ENCODE measurements at places on chromosomes 1 and 21.

DNA sequence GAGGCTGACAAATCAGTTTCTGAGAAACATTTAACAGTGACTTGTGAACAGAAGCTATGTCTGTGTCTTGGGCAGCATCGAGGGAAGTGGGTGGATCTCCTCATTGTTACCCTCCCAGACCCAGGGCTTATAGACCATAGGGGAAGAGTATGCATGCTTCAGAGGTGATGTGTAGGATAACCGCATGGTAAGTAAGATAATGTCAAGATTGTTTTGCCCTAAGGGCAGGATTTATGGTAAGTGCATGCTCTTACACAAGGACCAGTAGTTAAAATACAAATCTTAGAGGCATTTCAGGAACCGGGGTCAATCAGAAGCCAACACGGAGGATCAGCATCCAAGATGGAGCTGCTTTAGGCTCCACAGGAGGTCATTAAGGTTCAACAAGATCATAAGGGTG, 7.7 kb upstream of the PRMT2 start:
- no peak for DNase-seq

DNA sequence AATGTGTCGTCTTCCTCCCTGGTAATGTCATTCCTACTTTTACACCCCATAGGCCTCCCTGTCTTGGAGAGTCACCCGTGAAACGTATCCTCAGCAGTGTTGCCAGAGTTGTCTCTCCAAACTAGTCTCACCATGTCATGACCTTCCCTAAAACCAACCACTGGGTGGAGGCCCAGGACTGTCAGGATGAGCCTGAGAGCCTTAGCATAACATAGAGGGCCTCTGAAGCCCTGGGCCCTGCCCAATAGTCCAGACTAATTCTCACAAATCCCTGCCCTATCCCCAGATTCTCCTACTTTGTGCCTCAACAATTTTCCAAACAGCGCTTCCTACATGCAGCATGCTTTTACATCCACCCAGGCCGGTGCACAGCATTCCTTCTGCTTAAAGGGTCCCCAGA, 29.3 kb upstream of the HSD3B1 start:
- no peak for DNase-seq

GRCh38 chr1:11858968-11859871, 475 bp upstream of the NPPB start:
- no peak for DNase-seq

- no peak for DNase-seq
These were observed 17.0 kb downstream of the IL10RB start for GRCh38 chr21:33283203-33283602.

- DNase-seq: no peak
These were observed 25.6 kb upstream of the CDC42BPA start for GRCh38 chr1:227343727-227344551.

- DNase-seq: no peak
These were observed 52.3 kb downstream of the HMCN1 start for GRCh38 chr1:185786524-185786923.

GRCh38 chr1:67755160-67755559, 70.2 kb downstream of the GADD45A start:
- DNase-seq: no peak

GRCh38 chr1:178937695-178938094, 66.8 kb upstream of the ANGPTL1 start:
- no peak for DNase-seq

DNA sequence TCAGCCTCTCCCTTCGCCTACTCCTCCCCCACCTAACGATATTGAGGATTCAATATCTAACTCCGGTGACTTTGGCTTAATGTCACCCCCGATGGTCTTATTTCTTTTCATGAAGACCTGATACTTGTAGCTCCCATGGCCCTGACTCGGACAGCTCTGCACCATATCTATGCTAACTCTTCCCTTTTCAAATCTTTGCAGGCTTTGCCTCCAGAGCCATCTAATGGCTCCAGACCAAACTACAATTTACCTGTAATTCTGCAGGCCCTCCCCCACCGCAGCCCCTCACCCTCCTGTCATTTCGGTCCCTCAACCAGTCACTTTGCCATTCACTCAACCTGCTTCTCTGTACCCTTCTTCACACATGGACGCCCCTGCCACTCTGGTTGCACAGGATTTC, 7.9 kb upstream of the GSTM5 start:
- no peak for DNase-seq

DNA sequence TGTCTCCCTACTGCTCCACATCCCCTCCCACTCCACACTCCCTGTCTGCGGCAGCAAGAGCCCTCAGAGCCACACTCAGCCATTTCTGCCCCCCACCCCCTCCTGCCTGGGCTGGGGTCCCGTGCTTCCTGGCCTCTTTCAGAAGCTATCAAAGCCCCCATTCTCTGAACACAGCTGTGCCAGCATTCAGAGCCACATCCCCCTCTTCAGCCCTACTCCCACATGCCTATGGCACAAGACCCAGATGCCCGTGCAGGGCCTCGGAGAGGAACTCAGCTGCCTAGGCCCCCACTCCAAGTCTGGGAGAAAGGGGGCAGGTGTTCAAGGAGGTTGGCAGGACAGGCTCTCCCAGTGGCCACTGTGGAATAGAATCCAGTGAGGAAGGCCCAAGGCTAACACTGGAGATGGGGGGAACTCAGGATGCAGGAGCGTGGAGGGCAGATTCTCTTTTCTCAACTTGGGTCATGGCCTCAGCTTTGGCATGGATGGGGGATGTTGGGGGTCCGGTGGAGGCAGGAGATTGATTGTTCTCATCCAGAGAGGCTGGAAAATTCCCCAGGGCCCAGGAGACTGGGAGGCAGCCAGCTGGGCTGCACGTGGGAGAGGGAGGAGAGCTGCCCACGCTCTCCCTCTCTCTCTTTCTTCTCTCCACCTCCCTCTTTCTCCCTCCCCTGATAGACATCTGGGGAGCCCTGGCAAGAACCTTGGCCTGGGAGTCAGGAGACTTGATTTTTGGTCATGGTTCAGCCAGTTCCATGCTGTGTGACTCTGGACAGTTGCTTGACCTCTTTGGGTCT, 3.5 kb upstream of the BCAN start:
- no peak for DNase-seq

- DNase-seq: no peak
These were observed 23.6 kb upstream of the ARHGEF10L start for GRCh38 chr1:17515902-17516301.

DNA sequence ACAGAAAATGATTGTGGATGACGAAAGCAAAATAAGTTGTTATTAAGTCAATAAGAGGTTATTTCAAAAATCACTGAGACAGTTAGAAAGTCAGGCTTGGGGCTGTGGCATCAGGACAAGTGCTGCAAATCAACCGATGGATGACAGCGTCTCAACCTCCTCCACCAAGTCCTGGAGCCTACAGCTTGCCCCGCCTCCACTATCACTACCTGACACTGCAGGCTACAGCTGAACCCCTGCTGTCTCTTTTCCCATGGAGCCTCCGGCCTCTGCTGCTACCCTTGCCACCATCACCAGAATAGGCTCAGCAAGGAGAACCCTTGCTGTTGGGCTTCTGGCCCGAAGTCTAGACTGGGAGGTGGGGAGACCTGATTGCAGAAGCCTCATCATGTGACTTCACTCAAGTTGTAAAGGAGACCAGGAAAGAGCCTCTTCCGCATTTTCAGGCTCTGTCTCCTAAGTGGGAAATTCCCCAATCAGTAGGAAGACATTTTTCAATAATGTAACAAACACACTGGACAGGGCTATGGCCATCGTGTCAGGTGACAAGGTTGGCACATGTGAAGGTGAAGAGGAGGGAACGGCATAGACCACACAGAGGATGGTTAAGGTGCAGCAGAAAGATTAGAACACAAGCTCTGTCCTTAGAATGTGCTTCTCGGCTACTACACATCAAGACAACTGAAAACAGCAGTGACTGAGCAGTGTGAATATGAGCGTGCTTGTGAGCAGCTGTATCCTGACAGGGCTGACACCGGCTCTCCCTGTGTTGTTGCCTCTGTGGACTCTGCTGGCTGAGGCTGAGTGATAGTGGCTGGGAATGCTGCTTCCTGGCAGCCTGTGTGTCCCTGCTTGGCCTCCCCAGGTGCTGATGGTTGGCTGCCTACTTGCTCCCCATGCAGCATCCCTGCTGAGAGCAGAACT, 660.7 kb downstream of the PTPRU start:
- DNase-seq: no peak

DNA sequence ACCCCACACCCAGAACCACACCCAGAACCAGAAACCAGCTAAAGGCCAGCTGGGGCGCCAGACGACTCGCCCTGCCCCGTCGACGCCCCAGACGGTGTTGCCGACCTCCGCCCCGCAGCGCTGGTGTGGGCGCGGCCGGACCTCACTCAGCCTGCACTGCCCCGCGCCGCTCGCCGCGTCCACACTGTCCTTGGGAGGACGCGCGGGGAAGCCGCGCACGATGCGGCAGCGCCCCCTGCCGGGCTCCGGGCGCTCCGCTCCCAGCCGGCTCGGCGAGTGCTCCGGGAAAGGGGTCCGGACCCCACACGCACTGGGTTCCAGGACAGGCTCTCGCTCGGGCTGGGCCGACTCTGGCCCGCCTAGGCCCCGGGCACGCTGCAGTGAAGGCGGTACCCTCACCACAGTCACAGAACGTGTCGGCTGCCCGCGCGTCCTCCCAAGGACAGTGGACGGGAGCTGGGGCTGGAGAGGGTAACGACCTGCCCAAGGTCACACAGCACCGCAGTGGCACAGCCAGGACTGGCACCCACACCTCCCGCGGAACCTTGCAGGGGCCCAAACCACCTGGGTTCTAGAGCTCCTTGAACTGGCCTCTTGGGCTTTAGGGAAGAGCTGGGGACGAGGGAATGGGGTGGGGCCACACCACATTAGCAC, 90.2 kb downstream of the DMRTA2 start:
- DNase-seq: no peak

GRCh38 chr1:61187352-61188086, 105.2 kb downstream of the NFIA start:
- no peak for DNase-seq

- no peak for DNase-seq
These were observed 40.0 kb upstream of the TNFRSF1B start for GRCh38 chr1:12126781-12127180.

DNA sequence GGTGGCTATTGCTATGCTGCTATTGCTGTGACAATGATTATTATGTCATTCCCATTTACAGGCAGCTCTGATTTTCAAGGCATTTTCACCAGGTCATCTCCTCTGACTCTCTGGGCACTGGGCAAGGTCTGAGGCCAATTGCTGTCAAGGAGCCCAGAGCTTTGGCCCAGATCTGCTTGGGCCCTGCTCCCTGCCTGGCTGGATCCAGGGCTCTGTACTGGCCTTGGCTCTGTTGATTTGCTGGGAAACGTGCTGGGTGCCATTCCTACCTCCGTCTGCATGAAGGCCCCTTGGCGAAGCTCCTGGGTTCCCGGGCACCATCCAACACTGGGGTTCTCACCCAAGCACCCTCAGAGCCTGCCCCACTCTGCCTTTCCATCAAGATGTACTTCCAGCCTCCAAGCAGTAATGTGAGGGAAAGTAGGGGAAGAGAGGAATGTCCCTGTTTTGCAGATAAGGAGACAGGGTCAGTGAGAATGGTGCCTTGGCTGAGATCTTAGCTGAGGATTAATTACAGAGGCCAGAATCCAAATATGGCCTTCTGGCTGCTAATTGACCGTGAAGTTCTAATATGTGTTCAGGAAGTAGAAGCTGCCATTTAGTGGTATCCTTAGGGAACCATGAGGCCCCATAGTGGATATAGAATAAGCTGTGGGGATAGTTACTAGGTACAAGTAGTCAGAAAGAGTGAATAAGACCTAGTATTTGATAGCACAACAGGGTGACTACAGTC, 63.9 kb downstream of the HTR6 start:
- DNase-seq: no peak

DNA sequence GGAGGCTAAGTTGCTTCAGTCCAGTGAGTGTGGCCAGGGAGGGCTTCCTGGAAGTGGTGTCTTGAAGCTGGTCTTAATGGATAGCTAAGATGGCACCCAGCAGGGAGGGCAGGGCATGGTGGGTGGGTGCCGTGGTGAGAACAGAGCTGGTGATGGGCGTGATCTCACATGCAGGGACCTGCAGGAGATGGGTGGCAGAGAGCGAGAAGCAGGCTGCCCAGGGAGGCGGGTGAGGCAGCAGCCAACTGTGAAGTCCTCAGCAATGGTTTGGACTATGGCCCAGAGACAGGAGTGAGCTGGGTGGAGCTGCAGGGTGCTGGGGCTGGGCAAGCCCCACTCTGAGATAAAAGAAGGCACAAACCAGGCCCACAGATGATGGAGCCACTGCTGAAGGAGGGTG, 50.7 kb downstream of the UMODL1 start:
- DNase-seq: no peak

DNA sequence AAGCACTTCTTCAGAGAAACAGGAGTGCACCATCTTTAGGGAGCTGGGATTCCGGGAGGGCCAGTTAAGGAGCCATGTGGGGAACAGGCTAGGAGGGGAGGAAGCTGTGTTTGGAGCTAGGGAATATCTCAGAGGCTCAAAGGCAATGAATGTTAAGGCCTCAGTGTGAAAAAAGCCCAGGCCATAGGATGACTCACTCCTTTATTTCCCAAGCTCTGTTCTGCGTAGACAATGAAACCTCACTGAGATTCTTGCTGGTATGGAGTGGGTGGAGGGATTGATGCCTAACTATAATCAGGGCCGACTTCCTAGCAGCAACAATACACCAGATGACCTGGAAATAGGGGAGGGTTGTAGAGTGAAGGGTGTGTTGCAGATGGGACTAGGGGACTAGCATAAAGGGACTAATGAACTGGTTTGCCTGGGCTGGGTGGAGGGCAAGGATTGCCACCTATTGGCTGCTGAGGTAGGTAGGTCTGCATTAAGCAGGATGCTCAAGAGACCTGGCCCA, 2.1 kb downstream of the GNAT2 start:
- DNase-seq: peak; percentile 22

GRCh38 chr1:181160998-181161870, 72.7 kb downstream of the IER5 start:
- peak; percentile 90 for DNase-seq

DNA sequence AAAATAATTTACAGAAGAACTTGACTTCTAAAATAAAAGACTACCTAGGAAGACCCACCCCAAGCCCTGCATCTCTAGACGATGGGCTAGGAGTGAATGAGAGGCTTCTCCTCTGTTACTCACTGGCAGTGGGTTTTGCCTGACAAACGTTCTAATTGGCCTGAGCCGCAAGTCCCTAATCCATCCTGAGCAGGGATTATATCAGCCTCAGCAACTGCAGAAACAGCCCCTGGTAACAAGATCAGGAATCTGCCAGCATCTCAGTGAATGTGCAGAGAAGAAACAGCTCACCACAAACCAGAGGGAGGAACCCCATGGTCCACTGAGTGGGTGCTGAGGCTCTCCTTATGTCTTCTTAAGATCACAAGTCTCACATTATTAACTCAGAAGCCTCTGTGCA, 240.6 kb downstream of the BRINP2 start:
- no peak for DNase-seq

DNA sequence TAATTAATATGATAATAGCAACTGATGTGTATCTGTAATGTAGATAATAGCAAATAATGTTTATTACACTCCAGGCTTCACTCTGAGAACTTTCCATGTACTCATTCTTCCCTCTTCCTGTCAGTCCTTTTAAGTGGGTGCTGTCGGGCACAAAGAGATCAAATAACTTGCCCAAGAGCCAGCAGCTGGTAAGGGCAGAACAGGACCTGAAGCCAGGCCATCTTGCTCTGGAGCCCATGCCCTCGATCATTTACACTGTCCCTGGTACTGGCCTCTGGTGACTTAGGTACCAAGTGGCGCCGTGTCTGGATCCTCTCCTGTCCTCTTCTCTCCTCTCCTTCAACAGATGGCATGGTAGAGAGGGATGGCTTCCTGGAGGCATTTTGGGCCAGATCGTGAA, 97.2 kb downstream of the VPS13D start:
- DNase-seq: no peak
